ENCODE measurements at places on chromosomes 2 and 18.

DNA sequence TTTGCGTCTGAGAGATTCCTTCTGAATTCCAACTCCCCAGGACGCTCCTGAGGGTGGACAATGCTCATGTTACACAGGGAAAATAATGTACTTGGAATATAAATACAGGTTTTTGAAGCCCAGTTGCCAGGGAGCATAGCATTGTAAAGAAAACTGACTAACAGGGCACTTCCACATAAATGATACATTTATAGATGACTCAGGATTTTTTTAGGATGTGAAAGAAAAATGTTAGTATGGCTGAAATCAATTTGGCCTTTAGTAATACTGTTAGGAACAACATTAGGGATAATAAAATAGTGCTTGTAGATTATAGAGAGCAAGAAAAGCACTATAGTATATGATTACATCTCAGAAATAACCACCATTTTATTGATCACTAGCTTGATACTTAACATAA, 23.6 kb downstream of the ZNF397 start:
- DNase-seq = no peak

- DNase-seq = no peak
Measured at GRCh38 chr2:184945326-184945725, 347.0 kb downstream of the ZNF804A start.

DNA sequence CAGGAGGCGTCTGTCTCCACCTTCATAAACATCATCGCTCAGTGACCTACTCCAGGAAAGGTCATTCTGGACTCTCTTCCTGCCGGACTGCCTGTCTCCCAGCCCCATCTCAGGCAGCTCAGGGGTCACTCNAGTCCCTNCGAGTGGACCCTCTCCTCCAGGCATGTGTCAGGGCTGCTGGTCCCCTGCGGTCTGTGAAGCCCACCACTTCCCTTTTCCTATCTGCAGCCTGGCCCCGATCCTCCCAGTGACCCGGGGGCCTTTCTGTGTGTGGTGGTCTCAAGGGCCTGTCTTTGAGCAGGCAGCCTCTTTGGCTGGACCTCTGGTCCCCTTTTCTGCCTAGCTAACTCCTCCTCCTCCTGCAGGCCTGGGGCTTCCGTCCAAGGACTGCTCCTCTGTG, 5.9 kb upstream of the PARD6G start:
- DNase-seq = no peak

DNA sequence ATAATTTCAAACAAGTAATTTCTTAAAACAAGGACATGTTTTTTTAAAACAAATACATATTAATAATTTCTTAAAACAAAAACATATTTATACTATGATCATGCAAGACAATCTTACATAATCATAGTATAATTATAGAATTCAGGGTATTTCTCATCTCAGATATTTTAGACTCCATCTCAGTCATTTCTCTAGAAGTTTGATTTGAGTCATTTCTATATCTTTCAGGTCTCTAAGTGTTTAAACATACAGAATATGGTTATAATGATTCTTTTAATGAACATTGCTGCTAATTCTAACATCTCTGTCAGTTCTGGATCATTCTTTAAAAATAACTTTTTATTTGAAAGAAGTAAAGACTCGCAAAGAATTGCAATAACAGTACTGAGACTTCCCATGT, 154.2 kb upstream of the KYNU start:
- DNase-seq = no peak

- peak; percentile 20 for DNase-seq
Measured at GRCh38 chr2:226983895-226984749, 148.3 kb downstream of the RHBDD1 start.

GRCh38 chr2:11387843-11388242, 43.4 kb upstream of the ROCK2 start:
- no peak for DNase-seq

DNA sequence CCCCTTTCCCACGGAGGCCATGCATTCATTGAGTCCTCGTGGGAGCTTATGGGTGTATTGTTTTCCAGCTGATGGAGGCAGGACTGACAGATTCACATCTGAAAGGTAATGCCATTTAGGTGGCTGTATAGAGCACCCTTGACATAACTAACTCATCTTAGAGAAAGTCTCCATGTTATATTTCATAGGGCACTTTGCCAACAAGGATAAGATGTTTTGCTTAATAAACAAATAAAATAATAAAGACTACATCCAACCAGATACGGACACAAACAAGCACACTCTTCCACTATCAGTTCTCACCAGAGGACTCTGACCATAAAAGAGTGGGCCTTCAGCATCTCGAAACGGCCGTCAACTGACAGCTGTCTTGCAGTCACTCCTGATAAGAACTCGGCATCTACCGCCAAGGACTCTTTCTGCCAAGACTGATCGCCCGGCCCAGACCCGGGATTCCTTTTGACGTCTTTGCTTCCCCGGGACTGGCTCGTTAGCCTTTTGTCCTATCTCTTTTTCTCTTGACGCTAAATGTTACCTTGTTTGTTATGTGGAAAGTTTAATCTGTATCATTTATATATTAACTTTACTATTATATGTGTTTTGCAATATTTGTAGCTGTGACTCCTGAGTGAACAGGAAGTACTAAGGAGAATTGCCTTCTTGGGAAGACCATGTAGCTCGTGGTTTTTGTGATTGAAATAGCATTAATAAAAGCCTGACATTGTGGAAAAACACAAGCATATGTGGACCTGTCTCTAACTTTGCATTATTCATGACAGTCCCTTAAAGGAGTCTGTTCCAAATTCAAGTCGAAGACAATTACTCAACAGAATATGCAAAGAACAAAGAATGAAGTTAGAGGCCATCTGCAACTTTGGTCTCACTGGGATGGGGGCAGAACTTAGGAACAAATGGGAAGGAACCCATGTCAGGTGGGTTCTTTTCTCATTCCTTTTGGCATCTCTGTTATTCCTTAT, 195.1 kb downstream of the LPIN1 start:
- DNase-seq = no peak

DNA sequence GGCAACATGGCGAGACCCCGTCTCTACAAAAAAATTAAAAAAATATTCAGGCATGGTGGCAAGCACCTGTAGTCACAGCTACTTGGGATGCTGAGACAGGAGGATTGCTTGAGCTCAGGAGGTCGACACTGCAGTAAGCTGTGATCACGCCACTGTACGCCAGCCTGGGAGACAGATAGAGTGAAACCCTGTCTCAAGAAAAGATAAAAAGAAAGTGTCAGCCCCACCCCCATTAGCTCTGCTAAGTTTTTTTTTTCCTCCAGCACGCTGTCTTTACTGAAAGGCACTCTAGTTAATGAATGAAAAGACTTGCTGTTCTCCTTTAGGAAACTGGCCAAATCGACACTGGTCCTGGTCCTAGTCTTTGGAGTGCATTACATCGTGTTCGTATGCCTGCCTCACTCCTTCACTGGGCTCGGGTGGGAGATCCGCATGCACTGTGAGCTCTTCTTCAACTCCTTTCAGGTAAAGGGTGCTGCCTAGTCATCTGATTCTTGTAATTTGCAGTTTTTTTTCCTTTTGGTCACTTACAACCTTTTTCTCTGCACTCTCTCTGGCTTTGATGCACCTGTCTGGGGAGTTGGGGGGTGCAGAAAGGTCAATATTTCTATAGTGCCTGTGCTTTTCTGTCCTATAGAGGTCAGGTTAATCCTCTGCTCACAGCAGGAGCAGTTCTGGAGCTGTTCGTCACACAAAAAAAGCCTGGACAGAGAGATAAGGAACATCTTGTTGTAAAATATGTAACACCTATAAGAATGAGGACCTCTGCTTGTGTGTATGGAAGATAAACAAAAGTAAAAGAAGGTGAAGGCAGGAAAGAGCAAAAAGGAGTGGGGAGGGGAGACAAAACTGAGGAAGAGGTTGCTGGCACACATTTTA, 82.3 kb downstream of the PTH2R start:
- DNase-seq = no peak

- no peak for DNase-seq
Measured at GRCh38 chr2:196344397-196344796, 173.0 kb upstream of the STK17B start.

- DNase-seq = no peak
Measured at GRCh38 chr2:177391822-177392372, 676 bp upstream of the AGPS start.

DNA sequence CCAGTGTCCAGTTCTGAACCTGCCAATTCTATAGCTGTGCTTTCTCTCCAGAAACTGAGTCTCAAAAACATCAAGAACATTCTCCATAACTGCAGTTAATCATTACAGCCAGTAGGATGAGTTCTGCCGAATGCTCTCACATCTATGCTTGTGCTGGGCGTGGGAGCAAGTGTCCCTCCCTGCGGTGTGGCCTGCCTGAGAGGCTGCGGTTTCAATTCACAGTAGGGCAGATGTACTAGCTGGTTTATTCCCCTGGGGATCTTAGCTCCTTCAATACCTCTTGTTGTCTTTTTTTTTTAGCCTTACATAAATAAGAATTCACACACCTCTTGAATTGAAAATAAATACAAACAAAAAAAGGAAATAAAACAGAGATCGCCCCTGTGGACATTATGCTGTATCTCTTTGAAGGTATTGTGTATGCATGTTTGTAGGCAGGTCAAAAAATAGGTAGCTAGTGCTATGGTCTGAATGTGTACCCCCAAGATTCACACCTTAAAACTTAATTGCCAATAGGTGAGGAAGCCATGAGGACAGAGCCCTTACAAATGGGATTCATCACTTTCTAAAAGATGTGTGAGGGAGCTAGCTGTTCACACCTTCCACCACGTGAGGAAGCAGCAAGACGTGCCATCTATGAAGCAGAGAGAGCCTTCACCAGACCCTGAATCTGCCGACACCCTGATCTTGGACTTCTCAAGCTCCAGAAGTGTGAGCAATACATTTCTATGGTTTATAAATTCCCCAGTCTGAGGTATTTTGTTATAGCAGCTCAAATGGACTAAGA, 74.3 kb downstream of the BCL2L11 start:
- DNase-seq = no peak

DNA sequence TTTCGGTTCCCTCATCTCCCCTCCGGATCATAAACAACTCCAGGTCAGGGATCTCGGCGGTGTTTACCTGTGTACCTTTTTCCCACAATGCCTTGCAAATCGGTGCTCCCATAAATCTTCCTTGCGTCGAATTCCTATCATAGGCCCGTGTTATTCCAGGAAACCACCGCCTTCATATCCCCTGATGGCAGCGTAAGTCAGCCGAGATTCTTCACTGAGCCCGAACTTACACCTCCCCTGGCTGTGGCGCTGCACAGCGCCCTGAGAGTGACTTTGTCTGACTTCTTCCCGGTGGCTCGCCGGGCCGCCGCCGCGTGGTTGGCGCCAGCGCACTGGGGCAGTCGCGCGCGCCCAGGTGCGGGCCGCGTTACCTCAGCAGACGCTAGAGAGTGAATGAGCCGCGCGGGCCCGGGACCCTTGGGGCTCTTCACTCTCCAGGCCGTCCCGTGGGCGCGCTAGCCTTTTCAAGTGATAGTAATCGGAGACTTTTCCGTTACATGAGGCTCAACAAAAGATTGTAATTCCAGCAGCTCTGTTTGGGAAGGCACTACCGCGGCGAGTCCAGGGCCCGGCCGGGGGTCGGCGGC, 101.6 kb downstream of the SPTBN1 start:
- peak; percentile 69 for DNase-seq

DNA sequence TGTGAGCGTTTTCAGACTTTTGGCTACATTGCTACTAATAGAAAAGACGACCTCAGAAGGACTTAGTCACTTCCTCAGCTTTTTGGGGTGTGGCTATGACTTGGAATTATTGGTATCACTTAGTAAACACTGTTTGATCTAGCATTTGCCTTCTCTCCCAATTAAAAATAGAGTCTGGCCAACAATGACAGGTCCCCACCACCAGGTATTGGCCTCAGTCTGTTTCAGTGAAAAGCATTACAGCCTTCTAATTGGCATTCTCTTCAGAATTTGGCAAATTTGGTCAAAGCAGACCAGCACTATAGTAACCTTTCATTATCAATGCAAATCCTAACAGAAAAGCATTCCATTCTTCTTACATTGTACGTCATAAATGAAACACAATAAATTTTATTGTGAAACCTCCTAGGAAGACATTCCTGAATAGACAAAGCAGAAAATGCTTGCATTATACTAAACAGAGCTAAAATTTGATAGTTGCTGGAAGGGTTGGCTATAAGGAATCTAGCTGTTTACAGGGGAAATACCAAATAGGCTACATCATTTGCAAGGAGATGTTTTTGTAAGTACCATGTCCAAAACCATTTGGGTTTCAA, 613.9 kb downstream of the IRS1 start:
- peak; percentile 92 for DNase-seq

DNA sequence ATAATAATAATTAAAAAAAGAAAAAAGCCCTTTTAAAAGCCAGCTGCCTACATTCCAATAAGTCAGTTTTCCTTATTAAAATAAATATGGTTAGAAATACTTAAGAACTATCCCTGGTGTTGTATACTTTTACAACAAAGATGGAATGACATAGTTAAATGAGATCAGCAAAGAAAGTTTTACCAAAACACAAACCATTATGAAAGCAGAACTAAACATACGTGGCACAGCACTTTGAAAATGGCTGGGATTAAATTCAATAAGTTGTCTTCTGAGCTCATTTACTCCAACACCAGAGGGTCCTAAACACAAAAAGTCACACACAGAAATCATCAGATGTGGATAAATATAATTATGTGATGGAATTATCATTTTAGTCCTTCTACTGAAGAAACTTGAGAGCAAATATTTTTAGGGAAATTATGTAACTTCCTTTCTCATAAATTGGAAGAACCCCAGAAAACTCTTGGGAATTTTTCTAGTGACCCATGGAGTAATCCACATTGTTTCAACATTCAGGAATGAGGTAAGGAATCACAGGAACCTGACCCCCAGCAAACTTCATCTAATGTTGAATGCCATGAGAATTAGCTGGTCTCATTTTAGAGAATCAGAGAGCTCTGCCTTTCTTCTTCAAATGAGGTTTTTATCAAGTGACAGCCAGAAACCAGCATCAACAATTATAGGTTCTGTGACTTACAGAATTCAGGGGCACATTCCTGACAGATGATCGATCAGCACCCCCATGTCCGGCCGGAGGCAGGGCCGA, 11.5 kb upstream of the TMEM237 start:
- DNase-seq = no peak

DNA sequence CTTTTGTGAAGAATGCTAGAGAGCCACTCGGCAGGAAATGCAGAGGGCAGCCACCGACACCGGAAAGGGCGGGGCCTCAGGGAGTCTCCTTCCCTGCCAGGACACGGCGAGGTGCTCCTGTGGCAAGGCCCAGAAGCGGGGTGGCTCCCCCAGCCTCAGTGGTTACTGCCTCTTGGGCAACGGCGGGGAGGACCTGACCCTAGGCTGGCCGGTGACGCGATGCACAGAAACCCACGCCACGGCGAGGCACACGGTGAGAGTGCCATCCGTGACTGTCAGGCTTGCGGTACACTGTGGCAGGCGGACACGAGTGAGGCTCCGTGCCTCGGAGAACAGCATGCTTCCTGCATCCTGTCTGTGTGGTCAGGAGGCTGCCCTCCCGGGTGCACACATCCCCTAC, 47.8 kb downstream of the ZAP70 start:
- no peak for DNase-seq

DNA sequence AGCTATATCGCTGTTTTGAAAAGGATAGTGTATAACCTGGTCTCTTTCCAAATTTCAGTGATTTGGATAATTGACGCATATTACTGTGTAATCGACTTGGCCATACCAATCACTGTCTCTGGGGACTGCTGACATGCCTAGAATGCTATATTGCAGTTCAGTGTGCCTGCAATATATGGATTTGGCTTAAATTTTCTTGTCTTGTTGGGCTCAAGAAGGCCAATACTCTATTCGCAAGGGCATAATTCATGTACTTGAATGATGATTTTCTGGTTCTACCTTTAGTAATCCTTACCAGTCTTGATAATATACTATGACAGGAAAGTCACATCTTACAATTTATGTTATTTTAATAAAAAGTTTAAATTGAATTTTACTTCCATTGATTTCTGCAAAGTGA, 21.7 kb upstream of the THUMPD2 start:
- DNase-seq = no peak

All from muscle of leg (tissue), 16 donors.